ENCODE measurements at places on chromosomes 2 and 18. TPM values are rescaled to one million over a fixed set of nuclear protein-coding genes. Genes with fewer than 3 reads are reported as not detected.

Gene BMP10
- not detected for total RNA-seq

Gene CHRNG
- not detected for total RNA-seq

GRCh38 chr2:54207666-54208195 is 48.3 kb downstream of the TSPYL6 start:
- peak; percentile 64 for DNase-seq

Gene PLA2R1
- 7.0 TPM for total RNA-seq

DNA sequence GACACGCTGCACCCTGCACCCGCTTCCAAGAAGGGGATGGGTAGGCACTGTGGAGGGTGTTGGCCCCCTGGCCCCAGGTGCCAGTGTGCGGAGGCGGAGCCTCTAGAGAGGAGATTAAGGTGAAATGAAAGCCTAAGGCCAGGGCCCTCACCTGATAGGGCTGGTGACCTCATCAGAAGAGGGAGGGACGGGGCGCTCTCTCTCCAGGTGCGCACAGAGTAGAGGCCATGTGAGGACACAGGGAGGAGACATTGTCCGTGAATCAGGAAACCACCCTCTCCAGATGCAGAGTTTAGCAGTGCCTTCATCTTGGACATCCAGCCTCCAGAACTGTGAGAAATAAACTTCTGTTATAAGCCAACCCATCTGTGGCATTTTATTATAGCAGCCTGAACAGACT is 62.3 kb downstream of the PSMG2 start:
- DNase-seq: no peak

- DNase-seq: no peak
Observed at GRCh38 chr2:211564441-211564840, 974.2 kb downstream of the ERBB4 start.

GRCh38 chr18:71209944-71210343 is 921.1 kb downstream of the SOCS6 start:
- peak; percentile 72 for DNase-seq

- no peak for DNase-seq
Observed at GRCh38 chr18:43159086-43159770, 43.7 kb upstream of the RIT2 start.

- no peak for DNase-seq
Observed at GRCh38 chr2:127348426-127349000, 39.3 kb downstream of the MAP3K2 start.

GRCh38 chr2:138814123-138814898 is 34.1 kb upstream of the NXPH2 start:
- no peak for DNase-seq

- DNase-seq: no peak
Observed at GRCh38 chr2:81495556-81495955, 1191.0 kb upstream of the LRRTM1 start.

DNA sequence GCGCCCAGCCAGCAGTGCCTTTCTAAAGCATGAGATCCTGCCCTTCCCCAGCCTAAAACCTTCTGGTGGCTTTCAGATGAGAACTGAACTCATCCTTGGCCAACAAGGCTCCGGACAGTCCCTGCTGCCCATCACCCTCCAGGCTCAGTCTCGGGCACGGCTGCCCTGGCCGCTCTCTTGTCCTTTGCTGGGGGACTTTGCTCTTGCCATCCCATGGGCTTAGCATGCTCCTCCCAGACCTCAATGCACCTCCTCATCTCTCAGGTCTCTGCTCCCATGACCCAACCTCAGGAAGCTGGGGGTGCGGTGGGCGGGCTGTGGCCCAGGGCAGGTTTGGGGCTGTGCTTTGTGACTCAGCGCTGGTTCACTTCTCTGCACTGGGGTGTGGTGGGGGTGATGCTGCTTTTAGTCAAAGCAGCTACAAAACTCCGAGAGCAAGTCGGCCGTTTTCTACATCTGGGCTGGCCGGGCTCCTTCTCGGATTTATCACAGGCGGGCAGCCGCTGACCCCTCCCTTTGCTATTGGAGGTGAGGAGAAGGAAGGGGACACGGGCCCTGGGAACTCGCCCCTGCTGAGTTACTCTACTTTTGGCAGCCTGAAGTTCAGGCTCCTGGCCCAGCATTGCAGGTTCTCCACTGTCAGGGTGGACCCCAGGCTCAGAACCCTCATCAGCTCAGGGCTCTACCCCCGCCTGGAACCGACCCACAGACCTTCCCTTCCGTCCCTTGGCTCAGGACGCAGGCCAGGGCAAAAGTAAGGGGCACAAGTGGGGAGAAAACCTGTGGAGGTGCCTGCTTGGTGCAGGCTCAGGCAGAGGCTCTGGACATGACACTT is 90.6 kb upstream of the TAF1B start:
- DNase-seq: no peak

Gene ABCG8
- not detected for total RNA-seq

Gene INHA
- not detected for total RNA-seq

Gene MALL
- 13.7 TPM for total RNA-seq

Gene IGFBP5
- total RNA-seq: 5.0 TPM

Gene MC4R
- total RNA-seq: not detected

- DNase-seq: no peak
Observed at GRCh38 chr2:19351499-19351898, 6.9 kb downstream of the OSR1 start.

- no peak for DNase-seq
Observed at GRCh38 chr18:76420898-76421684, 74.0 kb downstream of the ZNF516 start.
